ENCODE measurements at places on chromosomes 6 and 20.

- DNase-seq, result no peak
Measured at GRCh38 chr20:46694484-46694883, 5.2 kb upstream of the TP53RK start.

- no peak for DNase-seq
Measured at GRCh38 chr6:13927203-13927602, 2.5 kb downstream of the RNF182 start.

- DNase-seq, result no peak
Measured at GRCh38 chr6:23823421-23823820, 302.6 kb upstream of the NRSN1 start.

DNA sequence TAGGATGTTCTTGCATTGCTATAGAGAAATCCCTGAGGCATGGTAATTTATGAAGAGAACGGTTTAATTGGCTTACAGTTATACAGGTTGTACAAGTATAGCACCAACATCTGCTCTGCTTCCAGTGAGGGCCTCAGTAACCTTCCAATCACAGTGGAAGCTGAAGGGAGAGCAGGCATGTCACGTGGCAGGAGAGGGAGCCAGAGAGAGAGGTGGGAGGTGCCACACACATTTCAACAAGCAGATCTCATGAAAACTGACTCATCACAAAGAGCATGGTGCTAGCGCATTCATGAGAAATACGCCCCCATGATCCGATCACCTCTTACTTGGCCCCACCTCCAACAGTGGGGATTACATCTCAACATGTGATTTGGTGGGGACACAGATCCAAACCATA lies 871.2 kb downstream of the TFAP2A start:
- no peak for DNase-seq

GRCh38 chr20:57783956-57784837 lies 74.4 kb upstream of the PMEPA1 start:
- no peak for DNase-seq

- no peak for DNase-seq
Measured at GRCh38 chr6:71887006-71887743, 825 bp downstream of the RIMS1 start.

DNA sequence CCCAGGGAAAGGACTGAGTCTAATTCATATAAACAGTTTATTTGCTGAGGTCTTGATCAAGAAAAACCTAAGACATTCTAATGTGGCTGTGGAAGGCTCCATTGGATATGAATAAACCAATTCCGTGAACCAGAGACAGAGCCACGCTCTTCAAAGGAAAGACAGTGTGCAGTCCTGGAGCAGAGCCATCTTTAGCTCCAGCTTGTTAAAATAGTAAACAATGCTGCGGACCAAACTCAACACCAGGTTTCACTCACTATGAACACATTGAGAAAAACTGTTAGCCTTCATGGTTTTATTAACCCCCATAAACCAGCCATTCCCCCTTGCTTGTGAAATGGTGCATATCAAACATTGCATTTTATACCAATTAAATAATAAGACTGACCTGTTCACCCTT lies 61.9 kb downstream of the COL9A1 start:
- no peak for DNase-seq

DNA sequence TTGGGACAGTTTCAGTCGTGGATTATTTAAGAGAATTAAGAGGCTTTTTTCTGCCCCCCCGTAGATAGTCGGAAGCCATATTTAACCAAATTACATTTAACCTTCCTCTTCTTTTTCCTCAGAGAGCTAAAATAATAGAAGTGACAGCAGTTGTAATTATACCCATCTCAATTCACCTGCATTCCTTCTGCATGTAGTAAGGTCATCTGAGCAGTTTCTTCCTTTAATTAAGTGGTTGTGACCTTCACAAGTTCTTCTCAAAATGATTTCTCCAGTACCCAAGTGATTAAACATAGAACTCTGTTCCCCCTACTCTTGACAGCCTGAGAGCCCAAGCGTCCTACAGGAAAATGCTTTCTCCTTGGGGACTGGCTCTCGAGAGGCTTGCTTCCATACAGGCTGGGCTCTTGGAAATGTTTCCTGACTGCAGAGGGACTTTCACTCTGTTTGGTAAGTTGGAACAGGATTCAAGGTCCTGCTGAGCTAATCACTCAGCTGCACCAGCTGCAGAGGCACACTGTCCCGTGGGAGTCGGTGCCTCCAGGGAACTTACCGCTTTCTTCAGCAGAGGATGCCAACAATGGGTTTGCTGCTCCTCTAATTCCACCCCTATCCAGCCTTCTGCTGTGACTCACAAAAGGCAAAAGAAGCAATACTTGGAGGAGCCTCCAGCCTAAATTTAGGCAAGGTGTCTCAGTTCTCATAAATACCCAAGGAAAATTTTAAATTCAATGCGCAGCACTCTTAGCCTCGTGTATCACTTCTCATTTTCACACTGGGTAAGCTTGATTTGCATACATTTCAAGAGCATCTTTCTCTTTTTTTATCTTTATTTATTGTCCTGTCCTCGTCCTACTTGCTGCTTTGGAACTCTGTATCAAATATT lies 414.9 kb downstream of the KIF16B start:
- DNase-seq, result peak; percentile 51

DNA sequence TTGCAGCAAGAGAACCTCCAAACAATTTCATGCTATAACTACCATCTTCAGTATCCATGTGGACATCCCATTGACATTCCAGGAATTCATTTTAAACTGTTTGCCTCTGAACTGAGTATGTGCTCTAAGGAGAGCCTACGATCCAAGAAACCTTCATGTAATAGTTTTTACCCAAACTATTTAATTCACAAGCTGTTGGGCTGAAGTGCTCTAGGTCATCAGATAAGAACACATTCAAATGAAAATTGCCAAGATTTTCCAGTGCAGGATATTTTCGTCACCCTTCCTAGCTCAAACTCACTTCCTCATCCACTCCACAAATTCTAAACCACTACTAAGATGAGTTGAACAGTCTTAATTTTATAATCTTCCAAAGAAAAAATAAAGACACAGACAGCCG lies 12.8 kb downstream of the RSPO3 start:
- no peak for DNase-seq

DNA sequence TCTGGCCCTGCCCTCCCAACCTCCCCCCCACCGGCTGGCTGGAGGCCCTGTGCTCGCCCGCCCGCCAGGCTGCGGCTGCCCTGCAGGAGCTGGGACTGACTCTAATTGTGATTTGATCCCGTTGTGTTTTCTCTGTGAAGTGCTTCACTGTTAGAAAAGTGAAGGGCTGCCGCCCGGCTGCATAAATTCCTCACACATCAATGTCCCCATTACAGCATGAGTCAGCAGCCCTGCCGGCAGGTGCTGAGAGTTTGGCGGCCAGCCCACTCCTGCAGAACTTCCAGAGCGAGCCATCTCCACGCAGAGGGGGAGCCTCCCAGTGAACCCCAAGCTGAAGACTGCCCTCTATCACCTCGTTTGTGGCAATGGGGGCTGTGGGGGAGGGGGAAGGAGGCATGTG lies 137.9 kb downstream of the DLL1 start:
- DNase-seq, result peak; percentile 75

GRCh38 chr20:1204576-1204975 lies 1.3 kb downstream of the C20orf202 start:
- no peak for DNase-seq

GRCh38 chr20:53707371-53708055 lies 113.9 kb upstream of the ZNF217 start:
- no peak for DNase-seq

- DNase-seq, result no peak
Measured at GRCh38 chr6:52341561-52342260, 20.2 kb upstream of the PAQR8 start.

DNA sequence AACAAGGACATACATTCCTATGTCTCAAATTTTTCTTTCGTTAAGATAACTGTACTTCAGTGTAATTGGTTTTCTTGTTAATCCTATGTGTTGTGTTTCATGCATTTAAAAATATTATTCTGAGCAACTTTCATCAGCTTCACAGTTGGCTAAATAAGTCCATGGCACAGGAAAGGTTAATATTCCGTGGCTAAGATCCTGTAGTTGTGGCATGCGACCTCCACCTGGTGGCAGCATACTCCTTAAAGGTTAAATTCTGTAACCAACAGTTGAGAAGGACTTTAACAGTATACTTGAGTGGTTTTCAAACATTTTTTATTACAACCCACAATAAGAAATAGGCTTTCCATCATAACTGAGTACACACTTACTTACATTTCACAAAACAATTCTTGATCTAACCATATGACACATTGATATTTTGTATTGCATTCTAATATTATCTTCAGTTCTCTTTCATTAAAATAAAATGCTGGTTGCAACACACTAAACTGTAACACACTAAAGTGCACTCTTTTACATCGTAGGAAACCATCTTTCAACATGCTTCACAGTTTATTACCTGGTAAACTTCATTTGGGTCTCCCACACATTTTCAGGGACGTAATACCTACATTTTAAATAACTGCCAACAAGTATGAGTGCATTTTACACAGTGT lies 118.3 kb downstream of the SLX4IP start:
- DNase-seq, result peak; percentile 52

GRCh38 chr6:38234934-38235682 lies 404.6 kb downstream of the BTBD9 start:
- no peak for DNase-seq

- no peak for DNase-seq
Measured at GRCh38 chr6:22468256-22468965, 101.0 kb upstream of the HDGFL1 start.

GRCh38 chr6:28683945-28684538 lies 158.4 kb downstream of the GPX5 start:
- peak; percentile 14 for DNase-seq

DNA sequence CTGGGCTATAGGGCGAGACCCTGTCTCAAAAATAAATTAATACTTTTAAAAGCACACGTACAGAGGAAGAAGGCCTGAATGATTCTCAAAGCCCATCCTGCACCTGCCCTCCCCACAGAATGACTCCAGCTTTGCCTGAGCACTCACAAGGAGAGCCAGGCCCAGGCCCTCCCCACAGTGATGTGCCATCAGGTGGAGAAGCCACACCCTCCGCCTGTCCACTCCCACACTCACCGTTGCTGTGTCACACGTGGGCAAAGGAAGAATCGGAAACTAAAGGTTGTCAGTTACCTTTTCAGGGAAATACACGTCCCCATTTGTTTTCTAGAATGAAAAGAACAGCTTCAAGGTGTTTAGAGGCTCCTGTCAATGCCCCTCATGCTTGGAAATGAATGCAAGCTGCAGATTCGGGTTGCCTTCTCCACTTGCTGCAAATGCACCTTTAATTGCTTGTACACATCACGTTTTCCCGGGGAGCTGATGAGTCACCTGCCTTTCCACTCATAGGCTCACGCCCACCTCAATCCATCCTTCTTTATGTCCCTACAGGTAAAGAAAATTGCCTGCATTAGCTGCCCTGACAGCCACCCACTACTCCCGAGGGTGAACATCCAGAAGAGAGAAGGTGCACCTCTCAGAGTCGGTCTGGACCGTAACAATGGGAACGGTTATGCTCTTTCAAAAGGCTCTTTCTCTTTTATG lies 45.5 kb upstream of the AFDN start:
- peak; percentile 77 for DNase-seq

DNA sequence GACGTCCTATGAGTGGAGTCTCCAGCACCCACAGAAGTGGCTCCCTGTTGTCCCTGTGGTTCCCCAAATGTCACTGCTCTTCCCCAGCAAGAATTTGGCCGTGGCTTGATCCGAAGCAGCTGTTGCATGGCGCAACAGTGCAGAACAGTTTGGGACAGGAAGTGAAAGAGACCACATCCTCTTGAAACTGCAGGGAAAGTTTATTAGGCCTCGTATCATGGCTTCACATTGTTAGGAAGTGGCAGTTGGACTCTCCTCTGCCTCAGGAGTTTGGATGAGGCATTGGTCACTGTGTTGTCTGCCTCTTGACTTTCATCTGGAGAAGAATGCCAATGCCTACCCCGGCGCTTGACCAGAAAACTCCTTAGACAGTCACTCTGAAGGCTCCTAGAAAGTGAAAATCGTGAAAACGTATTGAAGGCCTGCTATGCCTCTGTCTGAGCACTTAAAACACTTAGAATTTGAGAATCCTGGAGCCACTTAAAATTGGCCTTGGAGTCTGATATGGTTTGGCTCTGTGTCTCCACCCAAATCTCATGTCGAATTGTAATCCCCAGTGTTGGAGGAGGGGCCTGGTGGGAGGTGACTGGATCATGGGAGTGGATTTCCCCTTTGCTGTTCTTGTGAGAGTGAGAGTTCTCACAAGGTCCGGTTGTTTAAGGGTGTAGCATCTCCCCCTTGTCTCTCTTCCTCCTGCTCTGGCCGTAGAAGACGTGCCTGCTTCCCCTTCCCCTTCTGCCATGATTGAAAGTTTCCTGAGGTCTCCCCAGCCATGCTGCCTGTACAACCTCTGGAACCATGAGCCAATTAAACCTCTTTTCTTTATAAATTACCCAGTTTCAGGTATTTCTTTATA lies 334.9 kb upstream of the JARID2 start:
- DNase-seq, result no peak

DNA sequence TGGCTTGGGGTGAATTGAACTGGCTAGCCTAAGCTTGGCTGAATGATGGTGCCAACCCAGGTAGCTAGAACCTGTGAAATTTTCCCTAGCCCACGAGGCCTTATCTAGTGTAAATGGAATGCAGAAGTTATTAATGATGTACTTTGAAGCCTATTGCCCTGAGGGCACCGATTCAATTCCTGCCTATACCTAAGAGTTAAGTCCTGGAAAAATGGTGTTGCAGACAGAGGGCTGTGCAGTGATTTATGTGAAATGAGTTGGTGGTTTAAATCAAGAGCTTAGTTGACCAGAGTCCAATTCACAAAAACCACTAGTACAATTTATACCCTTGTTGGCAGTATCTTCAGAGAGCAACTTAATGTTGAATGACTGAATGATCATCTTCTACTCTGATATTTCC lies 373.8 kb upstream of the JAG1 start:
- no peak for DNase-seq

DNA sequence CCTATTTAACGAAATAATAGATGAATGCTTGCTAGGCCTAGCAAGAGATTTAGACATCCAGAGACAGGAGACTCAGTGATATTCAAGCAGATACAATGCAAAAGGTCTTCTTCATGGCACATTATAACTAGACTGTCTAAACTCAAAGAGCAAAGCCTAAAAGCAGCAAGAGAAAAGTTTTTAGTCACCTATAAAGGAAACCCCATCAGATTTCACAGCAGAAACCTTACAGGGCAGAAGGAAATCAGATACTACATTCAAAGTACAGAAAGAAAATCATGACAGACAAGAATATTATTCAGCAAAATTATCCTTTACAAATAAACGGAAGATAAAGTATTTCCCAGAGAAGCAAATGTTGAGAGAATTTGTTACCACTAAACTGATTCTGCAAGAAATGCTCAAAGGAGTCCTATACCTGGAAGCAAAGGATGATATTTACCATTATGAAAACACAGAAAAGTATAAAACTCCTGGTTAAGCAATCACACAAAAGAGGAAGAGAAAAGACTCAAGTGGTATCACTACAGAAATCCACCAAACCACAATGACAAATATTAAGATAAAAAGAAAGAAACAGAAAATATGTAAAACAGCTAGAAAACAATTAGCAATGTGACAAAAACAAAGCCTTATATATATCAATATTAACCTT lies 333.7 kb downstream of the MEI4 start:
- DNase-seq, result no peak

- DNase-seq, result no peak
Measured at GRCh38 chr6:26521600-26522391, 16.4 kb upstream of the HMGN4 start.

All from NCI-H1436 (cell line).